Right cardiac atrium (tissue), 5 donors: ENCODE measurements at places on chromosomes 7 and 10.

GRCh38 chr7:31883761-31884164 lies 186.4 kb downstream of the PDE1C start:
- peak; percentile 51 for DNase-seq

DNA sequence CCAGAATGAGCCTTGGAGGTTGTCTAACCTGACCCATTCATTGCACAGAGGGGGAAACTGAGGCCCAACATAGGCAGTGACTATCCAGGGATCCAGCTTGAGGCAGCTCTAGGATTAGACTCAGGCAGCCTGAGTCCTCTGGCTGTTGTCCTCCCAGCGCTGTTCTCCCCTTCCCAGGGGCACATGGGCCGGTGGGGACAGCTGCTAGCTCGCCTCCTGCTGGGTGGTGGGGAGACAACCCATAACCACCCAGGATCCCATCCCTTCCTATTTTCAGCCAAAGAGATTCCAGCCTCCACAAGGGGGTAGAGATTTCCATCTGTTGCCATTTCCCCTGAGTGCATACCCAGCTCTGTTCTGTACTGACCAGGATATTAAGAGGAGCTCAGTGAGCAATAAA lies 145.1 kb upstream of the GPR26 start:
- DNase-seq: no peak

- DNase-seq: no peak
These were observed 38.1 kb downstream of the GLRX3 start for GRCh38 chr10:130174328-130174727.

DNA sequence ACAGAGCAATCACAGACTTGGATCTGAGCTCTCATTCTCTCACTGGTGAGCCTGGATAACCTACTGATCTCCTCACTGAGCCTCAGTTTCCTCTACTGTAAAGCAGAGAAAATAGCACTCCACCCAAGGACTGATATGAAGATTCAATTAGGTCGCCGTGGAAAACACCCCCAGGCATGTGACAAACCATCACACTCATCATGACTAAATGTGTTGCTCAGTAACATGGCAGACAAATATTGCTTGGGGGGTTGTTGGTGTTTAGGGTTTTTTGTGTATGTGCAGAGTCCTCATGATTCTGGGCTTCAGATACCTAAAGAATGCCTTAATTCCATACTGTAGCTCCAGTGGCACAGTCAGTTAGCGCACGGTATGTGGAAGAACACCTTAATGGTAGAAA lies 122.1 kb upstream of the TCF7L2 start:
- DNase-seq: no peak

DNA sequence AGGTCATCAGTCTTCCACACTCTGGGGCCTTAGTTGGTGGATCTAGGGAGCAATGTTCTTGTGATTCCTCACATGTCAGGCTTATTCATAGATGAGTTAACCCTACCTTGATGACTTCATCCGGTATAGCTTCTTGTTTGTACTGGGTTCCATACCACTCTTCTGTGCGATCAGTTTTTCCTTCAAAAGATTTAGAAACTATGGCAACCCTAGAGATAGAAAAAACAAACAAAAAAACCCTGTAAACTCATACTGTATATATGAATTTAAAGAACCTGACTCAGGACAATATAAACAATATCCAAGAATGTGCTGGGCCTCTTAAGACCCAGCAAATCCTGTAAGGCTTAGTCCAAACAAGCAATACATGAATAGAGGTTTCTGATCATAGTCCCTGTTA lies 83.5 kb downstream of the IDE start:
- DNase-seq: no peak

DNA sequence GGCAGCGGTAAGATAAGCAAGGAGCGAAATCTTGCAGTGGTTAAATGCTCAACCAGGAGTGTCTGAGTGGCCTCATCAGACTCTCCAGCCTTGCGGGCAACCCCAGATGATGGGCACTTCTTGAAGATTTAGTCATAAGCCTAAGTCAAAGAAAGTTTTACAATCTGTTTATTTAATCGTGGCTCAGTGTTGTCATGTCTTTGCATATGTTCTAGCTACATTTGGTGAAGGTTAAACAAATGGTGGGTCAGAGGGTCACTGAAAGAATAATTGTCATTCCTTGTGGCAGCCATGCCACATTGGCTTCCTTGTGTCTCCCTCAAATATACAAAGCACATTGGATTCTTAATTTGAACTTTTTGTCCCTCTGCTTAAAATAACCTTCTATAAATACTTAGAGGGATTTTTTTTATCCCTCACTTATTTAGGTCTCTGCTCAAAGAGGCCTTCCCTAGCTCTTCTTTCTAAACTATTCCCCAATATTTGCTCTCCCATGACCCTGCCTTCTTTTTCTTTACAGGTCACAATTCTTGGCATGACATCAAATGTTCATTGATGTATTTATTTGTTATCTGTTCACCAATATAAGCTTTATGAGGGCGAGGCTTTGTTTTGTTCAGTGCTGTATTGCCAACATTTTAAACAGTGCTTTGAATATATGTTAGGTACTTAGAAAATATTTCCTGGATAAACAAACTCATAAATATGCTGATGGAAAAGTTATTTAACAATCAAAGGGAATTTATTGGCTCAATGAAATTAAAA lies 68.7 kb downstream of the NEUROD6 start:
- no peak for DNase-seq
